CD4-positive, alpha-beta T cell treated with Interleukin-12 subunit alpha and Interleukin-12 subunit beta, for 1 hour (primary cell): ENCODE measurements at places on chromosomes 1 and 21.

- DNase-seq = no peak
Observed at GRCh38 chr21:40813918-40814317, 33.0 kb downstream of the DSCAM start.

DNA sequence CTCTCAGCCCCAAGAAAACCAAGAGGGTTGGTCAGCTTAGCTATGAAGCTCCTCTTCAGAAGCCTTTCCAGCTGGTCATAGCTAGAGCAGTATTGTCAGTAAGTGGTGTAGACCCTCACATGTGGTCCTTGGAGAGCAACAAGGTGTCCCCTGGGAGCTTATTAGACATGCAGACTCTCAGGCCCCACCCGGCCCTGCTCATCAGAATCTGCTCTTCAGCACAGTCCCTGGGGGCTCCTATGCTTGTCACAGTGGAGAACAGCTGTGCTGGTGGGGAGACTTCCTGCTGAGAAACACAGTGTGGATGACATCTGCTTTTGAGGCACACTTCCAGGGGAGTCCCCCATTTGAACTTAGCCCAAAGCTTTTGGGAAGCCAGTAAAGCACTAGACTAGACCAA lies 21.9 kb upstream of the NEK2 start:
- no peak for DNase-seq

DNA sequence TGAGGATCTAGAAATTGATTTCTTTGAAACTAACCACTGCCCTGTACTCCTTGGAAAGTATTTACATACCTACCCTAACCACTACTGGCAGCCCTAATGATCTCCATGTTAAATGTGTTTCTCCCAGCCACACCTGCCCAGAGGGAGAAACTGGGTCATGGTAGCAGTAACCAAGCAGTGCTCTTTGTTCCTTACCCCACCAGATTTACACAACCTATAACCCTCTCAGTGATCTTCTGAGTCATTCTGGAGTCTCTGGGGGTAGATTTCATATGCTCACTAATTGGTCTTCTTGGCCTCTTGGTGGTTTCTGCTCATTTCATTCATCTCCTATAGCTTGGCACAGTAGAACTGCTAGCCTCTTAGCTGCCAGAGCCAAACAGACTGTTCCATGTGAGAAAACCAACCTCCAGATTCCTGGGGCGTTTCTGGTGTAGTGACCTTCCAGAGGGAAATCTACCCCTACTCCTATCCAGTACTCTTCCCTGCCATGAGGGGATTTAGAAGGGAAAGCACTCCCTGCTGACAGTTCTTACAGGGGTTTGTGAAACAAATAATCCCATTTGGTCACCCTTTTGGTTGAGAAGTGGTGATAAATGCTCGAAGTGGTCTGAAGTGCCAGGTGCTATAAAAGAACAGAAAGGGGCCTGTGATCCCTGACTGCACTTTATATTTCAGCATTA lies 36.2 kb upstream of the LRIG2 start:
- DNase-seq = no peak

- DNase-seq = no peak
Observed at GRCh38 chr21:32687643-32688345, 40.0 kb downstream of the SYNJ1 start.

- DNase-seq = no peak
Observed at GRCh38 chr1:210467440-210468043, 138.8 kb downstream of the HHAT start.

- DNase-seq = no peak
Observed at GRCh38 chr1:225539575-225539974, 111.7 kb upstream of the LBR start.

- no peak for DNase-seq
Observed at GRCh38 chr1:96968983-96969382, 247.4 kb downstream of the PTBP2 start.

DNA sequence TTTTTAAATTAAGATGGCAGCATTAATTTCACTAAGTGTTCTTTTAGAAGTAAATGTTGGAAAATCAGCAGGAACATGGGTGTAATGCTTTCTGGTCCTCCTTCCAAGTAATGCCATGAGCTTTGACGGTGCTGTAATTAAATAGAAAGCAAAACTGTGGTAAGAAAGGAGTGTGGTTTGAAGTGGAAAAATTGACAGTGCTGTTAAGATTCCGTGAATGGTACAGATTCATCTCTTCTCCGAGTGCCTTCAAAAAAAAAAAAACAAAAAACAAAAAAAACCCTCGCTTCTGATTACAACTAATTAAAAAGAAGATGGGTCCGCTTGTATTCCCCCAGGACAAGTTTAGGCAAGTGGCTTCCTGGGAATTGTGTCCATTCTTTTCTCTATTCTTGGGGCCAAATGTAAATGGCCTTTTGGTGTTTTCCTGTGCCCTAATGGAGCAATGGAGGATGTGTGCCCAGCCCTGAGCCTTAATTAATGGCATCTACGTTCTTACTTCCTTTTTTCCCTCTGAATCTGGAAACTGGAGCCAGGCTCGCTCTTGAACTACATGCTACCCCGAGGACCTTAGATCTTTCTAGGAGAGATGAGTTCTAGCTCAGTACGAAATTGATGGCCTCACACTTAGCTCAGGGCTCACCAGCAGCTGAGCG lies 5.1 kb downstream of the LMO4 start:
- DNase-seq = peak; percentile 46

- no peak for DNase-seq
Observed at GRCh38 chr1:178506669-178507068, 6.2 kb upstream of the TEX35 start.

- no peak for DNase-seq
Observed at GRCh38 chr1:231810415-231810814, 183.8 kb downstream of the DISC1 start.

DNA sequence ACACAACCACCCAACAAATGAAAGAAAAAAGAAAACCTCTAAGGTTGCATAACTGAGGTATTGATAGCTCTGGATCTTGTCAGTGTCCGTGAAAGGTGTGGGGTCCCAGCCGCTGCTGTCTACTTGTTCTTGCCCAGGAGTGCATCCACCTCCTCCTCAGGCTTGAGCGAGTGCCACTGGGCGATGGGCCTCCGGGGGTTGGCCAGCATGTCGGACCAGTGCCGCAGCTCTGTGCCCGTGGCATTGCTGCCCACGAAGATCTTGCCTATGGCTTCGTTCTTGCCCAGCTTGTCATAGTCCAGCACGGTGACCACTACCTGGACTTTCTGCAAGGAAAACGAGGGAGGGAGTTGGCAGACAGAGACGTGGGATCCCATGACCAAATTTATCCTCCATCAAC lies 113.6 kb downstream of the SYT2 start:
- DNase-seq = no peak

- no peak for DNase-seq
Observed at GRCh38 chr21:25845729-25846256, 111.0 kb downstream of the GABPA start.

GRCh38 chr1:198333744-198334143 lies 176.9 kb downstream of the NEK7 start:
- DNase-seq = no peak

DNA sequence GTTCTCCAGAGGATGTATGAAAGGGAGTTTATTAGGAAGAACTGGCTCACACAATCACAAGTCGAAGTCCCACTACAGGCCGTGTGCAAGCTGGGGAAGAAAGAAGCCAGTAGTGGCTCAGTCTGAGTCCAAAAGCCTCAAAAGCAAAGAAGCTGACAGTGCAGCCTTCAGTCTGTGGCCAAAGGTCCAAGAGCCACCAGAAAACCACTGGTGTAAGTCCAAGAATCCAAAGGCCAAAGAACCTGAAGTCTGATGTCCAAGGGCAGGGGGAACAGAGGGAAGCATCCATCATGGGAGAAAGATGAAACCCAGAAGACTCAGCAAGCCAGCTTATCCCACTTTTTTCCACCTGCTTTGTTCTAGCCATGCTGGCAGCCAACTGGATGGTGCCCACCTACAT lies 21.4 kb upstream of the CEP350 start:
- no peak for DNase-seq

GRCh38 chr1:166368030-166368429 lies 201.2 kb upstream of the FAM78B start:
- no peak for DNase-seq

- no peak for DNase-seq
Observed at GRCh38 chr1:19441048-19441780, 44.1 kb downstream of the CAPZB start.

DNA sequence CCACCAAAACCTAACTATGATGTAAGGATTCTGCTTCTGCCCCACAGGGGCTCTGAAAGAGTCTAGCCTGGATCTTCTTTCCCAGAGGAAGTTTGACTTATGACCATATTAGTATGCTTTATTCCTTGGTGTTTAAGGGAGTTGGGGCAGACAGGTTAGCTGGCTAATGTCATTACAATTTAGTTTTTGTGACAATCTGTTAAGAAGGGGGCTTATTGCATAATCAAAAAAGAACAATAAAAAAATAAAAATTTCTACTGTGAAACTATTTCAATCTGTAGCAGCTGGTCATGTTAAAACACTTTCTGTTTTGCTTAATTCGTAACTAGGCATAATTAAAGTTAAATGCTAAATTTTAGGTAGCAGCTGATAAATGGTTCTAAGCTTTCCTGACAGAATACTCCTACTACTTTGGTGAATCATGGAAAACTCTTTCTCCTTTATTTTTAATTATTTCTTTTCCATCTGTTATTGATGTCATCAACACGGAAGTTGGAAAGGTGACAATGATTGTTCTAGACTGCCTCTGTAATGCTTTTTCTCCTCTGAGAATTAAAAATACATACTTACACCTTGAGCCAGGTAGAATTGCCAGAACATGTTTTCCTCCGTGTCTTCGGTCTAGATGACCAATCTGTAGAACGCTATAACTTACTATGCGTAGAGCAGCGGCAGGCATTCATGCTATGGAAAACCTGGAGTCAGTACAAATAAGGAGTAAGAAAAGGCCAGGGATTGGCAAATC lies 18.6 kb downstream of the DYRK3 start:
- DNase-seq = no peak

- DNase-seq = no peak
Observed at GRCh38 chr21:45972716-45973474, 8.7 kb upstream of the COL6A1 start.

DNA sequence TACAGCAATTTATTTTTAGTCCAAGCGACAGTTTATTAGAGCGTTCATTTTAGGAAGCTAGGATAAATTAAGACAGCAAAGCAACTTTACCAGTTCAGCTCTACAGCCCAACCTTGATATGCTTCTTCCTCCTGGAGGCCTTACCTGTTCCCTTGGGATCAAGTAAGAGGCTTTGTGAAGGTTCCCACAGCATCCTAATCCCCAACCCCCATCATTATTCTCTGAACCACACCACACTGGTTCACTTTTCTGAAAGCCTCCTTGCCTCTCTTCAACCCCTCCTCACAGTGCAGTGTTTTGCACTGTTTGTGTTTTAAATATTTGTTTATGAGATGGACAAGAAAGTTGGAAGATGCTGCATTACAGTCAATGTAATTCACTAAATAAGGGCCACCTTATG lies 126.3 kb upstream of the CXADR start:
- no peak for DNase-seq

GRCh38 chr1:116690849-116691406 lies 23.4 kb upstream of the IGSF3 start:
- no peak for DNase-seq
